ENCODE measurements at places on chromosomes 3 and 15.

GRCh38 chr15:29268706-29269484, 727 bp downstream of the NSMCE3 start:
- no peak for DNase-seq

DNA sequence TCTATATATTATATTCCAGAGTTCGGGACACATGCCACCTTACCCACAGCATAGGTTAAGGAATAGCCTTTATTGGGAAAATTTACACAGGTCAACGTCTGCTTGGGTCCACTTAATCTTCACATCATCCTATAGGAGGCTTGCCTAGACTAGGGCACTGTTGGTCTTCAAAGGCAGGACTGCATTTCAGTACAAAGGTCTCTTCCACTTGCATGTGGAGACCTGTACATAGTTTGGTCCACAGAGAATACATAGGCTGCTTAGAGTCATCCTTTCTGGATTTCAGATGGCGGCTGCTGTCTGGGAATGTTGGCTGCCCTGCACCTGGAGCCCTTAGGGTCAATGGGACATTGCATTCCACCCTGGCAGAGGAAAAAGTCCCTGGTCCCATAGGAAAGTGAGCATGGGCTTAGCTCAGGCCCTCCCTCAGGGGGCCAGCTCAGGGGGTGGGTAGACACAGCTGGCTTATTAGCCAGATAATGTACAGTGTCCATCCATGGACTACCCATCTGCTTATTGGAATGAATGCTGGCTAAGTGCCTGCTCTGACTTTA, 75.3 kb upstream of the TGFBR2 start:
- no peak for DNase-seq

- no peak for DNase-seq
These were observed 52.2 kb downstream of the C3orf85 start for GRCh38 chr3:109188741-109189140.

DNA sequence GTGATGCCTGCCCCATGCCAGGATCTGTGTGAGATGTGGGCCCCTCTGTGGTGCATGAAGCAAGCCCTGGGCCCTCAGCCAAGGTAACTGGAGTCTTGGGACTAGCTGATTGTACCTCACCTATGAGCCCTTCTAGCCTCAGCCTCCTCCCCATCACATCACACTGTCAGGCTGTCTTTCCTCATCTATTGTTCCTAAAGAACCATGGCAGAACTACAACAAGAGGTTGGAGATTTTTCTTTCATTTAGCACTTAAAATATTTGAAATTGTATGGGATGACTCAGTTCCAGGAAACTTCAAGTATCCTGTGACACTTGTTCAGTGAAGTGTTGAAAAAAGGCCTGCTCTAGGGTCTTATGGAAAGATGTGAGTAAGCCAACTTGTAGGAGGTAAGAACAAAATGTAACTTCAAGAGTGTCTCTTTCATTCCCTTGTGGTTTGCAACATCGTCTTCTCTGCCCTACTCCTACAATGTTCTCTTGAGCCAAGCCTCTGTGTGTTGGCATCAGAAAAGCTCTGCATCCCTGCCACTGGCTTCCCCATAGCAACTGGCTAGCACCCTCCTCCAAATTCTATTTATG, 58.7 kb upstream of the TIPARP start:
- DNase-seq = no peak

- DNase-seq = no peak
These were observed 620 bp upstream of the PYGO1 start for GRCh38 chr15:55588815-55589115.

GRCh38 chr15:42084465-42085235, 9.7 kb downstream of the PLA2G4D start:
- DNase-seq = no peak

DNA sequence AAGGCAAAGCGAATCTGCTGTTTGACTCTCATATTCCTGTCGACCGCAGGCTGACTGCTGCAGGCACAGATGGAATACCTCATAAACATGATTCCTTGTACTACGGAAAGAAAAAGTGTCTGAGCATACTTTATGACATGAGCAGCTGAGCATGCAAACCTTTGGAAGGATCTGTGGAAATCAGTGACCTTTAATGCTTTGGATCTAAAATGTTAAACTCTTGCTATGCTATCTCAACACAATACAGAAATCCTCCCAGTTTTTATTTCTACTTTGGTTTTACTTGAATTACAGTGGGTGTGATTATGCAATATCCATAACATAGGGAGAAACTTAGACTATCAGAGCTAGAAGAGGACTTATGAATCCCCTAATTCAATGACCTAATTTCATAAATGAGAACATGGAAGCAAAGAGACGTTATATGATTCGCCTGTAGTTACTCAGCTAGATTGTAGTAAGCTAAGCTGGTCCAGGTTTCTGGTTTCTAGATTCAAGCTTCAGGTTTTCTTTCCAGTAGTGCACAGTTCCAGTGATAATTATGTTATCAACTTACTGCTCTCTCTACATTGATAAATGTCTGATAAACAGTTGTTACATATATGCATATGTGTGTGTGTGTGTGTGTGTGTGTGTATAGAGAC, 127.6 kb upstream of the GBE1 start:
- DNase-seq = no peak

GRCh38 chr15:65752151-65752700, 39.9 kb downstream of the DENND4A start:
- no peak for DNase-seq

DNA sequence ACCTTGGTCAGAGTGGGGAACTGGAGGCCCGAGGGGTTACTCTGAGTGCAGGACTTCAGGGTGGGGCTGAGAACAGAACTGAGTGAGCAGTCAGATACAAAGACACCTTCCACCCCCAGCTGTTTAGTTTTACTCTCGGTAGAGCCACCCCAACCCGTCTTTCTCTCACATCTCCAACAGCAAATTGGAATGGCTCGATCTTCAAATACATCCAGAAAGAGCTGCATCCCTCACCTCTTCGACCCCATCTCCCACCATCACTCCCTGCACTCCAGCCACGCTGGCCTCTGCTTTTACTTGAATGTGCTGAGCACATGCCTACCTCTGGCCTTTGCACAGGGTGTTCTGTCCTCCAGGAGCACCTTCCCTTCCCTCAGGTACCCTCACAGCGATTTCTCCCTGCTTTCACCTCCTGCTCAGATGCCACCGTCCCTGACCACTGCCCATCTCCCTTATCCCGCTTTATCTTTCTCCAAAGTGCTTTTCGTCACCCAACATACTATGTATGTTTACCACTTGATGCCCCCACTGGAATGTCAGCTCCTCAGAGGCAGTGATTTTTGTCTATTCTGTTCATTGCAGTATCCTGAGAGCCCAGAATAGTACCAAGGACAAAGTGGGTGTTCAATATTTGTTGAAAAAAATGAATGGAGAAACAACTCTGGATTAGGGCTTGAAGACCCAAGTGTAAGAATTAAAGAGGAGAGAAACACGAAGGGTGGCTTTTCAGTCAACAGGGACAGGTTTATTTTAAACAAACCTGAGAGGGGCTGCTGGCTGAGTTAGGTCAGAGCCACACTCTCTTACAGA, 4.4 kb downstream of the CHCHD4 start:
- DNase-seq = no peak

DNA sequence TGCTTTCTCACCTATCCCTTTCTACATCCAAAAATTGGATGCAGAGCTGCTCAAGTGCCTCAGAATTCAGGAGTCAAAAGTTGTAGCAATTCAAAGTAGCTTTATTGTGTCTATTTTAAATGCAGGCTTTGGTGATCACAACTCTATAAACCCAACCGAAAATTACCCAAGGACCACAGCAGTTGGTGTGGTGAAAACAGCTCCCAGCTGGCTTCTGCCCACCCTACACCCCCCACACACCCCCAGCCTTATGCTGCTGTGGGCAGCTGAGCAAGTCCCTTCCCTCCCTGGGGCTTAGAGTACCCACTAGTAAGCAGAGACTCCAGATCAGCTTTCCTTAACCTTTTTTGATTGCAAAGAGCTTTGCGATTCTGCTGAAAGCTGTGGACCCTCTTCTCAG, 5.8 kb upstream of the HES1 start:
- DNase-seq = no peak

GRCh38 chr3:17742880-17743657, 638 bp upstream of the TBC1D5 start:
- no peak for DNase-seq

- no peak for DNase-seq
These were observed 103.3 kb downstream of the ATG7 start for GRCh38 chr3:11375333-11376088.

- no peak for DNase-seq
These were observed 1.3 kb downstream of the SCAANT1 start for GRCh38 chr3:63910891-63911290.

- DNase-seq = no peak
These were observed 4.0 kb downstream of the INAFM2 start for GRCh38 chr15:40327457-40327856.

- no peak for DNase-seq
These were observed 214.9 kb downstream of the TCF12 start for GRCh38 chr15:57133127-57133968.

DNA sequence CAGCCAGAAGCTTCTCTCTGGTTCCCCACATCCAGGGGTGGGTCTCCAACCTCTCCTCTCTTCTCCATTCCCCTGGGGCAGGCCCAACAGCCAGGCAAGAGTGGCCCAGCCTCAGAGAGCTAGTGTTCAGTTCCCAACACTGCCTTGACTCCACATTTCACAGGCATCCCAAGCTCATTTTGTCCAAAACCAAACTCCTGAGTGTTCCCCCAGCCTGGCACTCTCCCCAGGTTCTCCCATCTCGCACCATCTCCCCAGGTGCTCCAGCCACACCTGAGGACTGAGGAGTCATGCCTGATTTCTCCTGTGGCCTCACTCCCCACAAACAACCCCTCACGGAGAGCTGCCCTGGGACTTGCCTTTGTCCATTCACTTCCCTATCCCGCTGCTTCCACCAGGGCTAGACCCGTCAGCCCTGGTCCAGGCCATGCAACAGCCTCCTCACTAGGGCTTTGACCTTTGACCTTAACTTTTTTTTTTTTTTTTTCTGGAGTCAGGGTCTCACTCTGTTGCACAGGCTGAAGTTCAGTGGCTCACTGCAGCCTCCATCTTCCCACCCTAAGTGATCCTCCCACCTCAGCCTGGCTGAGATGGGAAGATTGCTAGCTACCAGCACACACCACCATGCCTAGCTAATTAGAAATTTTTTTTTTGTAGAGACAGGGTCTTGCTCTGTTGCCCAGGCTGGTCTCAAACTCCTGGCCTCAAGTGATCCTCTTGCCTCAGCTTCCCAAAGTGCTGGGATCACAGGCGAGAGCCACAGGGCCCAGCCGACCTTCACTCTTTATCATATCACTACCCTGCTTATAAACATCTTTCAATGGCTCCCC, 3.9 kb upstream of the CSK start:
- no peak for DNase-seq

GRCh38 chr3:151199554-151200438, 3.2 kb downstream of the GPR171 start:
- DNase-seq = no peak

GRCh38 chr3:61857297-61857696, 295.9 kb downstream of the PTPRG start:
- DNase-seq = no peak

GRCh38 chr3:194623449-194624290, 9.5 kb downstream of the TMEM44 start:
- no peak for DNase-seq

GRCh38 chr3:159733194-159733860, 255.3 kb upstream of the IL12A start:
- DNase-seq = no peak

- DNase-seq = no peak
These were observed 590 bp upstream of the TRIM71 start for GRCh38 chr3:32817257-32817557.

GRCh38 chr3:186075489-186075888, 33.4 kb downstream of the ETV5 start:
- DNase-seq = no peak

DNA sequence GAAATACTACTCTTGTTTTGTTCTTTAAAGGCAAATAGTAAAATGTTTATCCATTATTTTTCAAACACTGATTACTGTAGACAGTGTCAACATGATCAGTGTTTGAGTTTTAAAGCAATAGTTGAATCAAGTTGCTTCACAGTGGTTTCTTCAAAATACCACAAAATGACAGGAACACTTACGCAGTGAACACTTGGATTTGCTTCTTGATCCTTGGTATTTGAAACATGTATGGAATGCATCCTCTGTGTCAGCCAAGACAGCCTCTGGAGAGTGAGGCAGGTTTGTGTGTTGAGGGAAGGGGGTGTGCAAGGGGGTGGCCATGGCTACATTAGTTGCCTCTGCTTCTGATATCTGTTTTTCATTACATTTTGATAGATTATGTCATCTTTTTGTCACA, 413.0 kb downstream of the RBMS3 start:
- no peak for DNase-seq

- no peak for DNase-seq
These were observed 123.9 kb upstream of the AGBL1 start for GRCh38 chr15:85955501-85956391.

- DNase-seq = no peak
These were observed 21.7 kb upstream of the GMNC start for GRCh38 chr3:190883973-190884832.

GRCh38 chr15:43998607-43999006, 171.8 kb downstream of the WDR76 start:
- no peak for DNase-seq

DNA sequence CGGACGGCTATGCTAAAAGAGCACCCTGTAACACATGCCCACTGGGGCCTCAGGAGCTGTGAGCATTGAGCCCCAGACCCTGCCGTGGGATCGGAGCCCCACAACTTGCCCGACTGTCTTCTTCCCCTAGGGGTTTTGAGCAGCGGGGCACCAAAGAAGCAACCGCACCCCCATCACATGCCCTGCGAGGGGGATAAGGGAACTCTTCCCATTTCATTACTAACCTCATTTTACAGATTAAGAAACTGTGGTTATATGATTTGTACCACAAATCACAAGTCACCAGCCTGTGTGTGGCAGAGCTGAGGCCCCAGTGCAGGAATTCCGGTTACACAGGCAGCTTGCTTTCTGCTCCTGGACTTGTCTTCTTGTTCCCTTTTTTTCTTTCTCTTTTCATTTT, 86.2 kb downstream of the CD47 start:
- DNase-seq = no peak

- DNase-seq = no peak
These were observed 704.2 kb downstream of the EDEM1 start for GRCh38 chr3:5891711-5892110.

GRCh38 chr3:135967867-135968266, 2.3 kb downstream of the PPP2R3A start:
- DNase-seq = no peak

DNA sequence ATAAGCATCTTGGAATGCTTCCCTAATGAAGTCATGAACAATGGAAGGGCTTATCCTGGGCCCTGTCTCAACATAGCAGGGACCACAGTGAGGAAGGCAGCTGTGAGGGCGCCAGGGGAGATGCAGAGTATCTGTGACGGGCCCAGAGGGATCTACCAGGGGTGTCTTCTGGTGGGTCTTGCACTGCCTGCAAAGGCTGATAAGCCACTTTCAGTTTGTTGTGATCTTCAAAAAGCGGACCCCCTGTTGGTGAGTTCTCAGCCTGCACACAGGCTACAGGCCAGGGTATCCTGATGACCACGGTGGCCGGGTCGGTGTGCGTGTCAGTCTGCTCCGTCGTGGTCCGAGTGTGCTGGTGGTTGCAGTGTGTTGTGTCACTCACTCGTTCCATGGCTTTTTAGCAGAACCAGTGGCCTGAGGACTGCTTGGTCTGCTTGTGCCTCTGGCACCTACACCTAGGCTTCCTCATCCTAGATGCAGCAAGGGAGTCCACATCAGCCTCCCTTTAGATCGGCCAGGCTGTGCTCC, 46.8 kb downstream of the CHDH start:
- DNase-seq = no peak
